Kidney epithelial cell (primary cell): ENCODE measurements at places on chromosomes 13 and 19.

DNA sequence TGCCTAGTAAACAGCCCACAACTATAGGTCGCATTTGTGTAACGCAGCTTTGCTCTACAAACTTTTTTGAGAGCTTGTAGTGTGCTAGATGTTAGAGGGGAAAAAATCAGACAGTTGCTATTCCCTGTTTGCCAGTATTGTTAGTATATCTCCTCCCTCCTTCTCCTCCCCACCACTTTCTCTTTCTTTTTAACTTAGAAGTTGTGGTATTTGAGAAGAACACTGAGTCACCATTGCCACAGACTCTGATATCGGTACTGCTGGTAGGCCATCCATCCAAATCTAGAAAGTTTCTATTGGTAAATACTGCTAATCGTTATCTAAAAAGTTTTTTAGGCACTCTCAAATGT lies 666 bp downstream of the POMP start:
- no peak for DNase-seq

DNA sequence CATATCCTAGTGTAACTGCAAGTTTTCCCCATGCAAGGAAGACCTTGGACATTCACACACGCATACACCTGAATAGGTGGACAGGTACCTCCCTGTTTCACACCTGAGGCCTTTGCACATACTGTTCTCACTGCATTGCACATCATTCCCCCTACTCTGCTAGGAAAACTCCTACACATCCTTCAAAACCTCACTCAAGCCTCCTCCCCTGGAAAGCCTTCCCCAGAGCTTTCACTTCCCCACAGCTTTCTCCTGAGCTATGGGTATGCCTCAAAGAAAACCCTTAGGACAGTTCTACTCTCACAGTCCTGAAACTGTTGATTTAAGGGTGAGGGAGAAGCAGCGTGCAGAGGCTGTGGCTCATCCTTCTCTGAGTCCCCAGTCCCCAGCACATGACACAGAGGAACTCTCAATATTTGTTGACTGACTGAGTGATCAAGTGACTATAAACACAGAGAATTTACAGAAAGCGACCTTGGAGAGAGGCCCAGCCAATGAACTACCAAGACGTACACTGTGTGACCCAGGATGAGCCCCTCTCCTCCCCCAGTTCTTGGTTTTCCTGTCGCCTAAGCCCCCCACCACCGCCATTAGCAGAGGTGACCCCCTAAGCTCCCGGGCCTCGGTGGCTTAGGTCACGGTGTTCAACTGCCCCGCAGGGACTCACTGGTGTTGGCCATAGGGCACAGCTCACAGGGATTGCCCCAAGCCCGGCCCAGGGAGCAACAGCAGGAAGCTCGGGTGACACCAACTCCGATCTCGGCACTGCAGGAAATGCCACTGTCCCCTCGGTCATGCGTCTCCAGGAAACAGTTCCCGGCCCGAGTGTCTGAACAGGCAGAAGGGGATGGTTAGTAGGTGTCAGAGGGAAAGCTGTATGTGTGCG lies 40.6 kb downstream of the FBN3 start:
- DNase-seq: no peak

DNA sequence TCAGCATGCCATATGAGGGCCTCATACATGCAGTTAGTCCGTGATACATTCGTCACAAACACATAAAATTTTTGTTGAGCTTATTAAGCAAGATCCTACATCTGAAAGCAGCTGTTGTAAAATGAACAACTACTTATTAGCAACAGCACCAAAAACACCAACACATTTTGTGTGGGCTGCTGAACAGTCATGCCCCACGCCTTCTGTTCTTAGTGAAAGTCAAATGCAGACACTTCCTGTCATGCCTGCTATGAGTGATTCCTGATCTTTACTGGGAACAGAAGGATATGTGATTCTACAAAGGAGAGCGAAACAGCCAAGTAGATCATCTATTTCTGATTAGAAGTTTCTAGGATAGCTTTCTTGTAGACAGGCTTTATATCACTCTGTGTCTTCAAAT lies 4.2 kb upstream of the B3GLCT start:
- DNase-seq: no peak

DNA sequence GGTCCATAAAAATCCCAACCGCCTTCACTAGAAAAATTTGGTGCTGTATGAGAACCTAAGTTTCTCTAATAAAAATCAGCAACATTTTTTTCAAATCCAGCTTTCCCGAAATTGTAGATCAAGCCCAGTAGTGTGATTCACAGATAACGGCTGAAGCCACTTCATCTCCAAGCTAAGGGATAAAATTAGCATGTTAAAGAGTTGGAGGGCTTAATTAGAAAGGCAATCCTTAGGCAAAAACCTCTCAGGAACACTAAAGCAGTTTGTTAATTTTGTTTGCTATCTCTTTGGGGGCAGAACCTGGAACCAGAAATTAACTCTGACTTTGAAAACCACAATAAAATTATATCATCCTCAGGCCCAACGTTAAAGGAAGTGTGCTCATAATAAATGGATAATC lies 820.2 kb downstream of the GPC5 start:
- no peak for DNase-seq

- DNase-seq: no peak
These were observed 87.8 kb upstream of the KLF5 start for GRCh38 chr13:72970956-72971355.
